ENCODE measurements at places on chromosomes 16 and 17.

- no peak for DNase-seq
Observed at GRCh38 chr16:10576390-10577304, 3.8 kb downstream of the EMP2 start.

DNA sequence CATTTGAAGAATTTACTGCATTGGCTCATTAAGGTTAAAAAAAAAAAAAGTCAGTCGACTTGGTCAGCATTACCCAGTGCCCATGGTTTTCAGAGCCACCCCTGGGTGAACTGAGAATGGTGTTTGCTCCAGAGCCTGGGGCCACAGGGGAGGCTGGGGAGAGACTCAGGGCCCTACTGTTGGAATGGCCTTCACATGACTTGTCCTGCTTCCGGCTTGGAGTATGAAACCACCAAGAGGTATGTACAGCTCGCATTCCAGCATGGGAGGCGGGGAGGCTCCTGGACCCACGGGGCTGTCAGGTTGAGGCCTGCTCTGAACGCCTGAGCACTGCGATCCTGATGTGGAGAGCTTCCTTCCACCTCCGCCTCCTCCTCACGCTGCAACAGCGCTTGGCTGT lies 36.8 kb downstream of the MSI2 start:
- no peak for DNase-seq

DNA sequence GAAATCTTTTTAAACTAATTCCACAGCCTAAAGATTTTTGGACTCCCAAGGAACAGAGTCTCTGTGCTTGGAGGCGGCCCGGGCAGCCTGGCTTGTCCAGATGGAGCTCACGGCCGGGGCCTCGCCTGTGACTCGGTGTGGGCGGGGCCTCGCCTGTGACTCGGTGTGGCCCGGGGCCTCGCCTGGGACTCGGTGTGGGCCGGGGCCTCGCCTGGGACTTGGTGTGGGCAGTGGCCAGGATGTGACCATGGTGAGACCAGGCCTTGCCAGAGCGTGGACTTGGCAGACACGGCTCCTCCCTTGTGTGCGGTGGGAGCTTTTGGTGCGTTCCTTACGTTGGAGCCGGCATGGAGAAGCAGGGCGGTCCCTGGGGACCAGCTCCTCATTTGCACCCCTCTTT lies 92.3 kb downstream of the METRNL start:
- no peak for DNase-seq

GRCh38 chr17:44807817-44808155 lies 22.3 kb downstream of the GJC1 start:
- no peak for DNase-seq

- DNase-seq, result no peak
Observed at GRCh38 chr16:86734543-86735460, 156.5 kb downstream of the FOXL1 start.

DNA sequence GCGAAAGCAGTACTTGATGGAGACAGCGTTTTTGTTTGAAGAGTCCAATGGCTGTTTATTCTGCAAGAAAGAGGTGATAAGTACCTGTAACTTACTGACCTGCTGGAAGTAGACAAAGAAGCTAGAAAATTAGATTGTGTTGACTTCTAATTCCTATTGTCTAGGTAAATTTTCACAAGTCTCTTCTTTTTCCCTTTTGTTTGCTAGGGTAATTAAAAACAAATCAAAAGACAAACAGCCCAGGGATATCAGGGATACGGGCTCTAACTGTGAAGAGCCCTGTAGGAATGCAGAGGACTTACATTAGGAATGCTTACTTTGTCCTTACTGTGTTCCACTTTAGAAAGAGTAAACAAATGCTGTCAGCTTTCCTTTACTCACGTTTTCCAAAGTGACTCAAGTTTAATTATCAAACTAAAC lies 7.0 kb downstream of the PSME3IP1 start:
- DNase-seq, result no peak

GRCh38 chr17:36498560-36499300 lies 12.2 kb downstream of the ZNHIT3 start:
- no peak for DNase-seq

- peak; percentile 73 for DNase-seq
Observed at GRCh38 chr16:89909777-89910716, 8.6 kb upstream of the MC1R start.

DNA sequence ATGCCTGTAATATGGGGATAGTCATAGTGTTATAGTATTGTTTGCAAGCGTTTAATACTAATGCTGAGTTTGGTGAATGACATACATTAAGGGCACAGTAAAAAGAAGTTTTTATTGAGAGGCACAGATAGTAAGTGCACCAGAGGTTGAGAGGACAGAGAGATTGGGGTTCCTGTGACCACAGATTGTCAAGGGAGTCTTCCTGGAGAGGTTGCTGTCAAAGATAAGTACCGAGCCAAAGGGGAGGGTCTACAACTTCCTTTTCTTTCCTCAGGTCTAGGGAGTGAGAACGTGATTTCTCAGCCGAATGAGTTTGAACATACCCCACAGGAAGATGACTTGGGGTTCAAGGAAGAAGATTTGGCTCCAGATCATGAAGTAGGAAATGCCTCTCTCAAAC lies 1.8 kb downstream of the ZNF48 start:
- no peak for DNase-seq

DNA sequence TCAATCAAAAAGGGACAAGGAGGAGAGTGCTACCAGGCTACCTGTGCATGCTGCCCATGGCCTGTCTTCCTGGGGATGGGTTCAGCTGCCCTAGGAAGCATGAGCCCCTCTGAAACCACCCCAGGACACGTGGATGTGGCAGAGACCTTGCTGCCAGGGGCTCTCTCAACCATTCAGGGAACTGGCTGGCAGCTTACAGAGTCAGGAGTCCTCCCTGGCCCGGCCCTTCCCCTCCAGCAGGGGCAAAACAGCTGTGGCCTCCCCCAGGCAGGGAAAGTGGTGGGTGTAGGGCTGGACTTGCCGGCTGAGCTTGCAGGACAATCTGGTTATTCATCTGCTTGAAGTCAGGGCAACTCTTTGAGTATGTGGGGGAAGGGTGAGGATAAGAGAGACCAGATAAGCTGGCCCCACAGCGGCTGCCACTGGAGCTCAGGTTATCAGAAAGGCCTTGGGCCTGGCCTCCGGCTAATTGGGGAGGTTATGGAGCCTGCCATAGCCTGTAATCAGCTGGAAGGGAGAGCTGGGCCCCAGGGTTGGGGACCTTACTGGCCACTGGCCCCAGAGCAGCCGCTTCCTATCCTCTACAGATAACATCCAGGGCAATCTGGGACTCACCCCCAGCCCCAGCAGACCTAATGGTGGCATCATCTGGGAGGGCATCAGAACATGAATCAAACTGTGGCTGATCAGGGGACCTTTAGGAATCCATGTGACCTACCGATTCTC lies 5.6 kb upstream of the TBX2 start:
- no peak for DNase-seq

- peak; percentile 77 for DNase-seq
Observed at GRCh38 chr17:50479522-50480141, 972 bp downstream of the RSAD1 start.

- no peak for DNase-seq
Observed at GRCh38 chr16:50473356-50473945, 74.7 kb upstream of the NKD1 start.

GRCh38 chr16:75262104-75262799 lies 10.8 kb upstream of the BCAR1 start:
- no peak for DNase-seq

GRCh38 chr16:57785385-57785784 lies 16.9 kb downstream of the KIFC3 start:
- no peak for DNase-seq

DNA sequence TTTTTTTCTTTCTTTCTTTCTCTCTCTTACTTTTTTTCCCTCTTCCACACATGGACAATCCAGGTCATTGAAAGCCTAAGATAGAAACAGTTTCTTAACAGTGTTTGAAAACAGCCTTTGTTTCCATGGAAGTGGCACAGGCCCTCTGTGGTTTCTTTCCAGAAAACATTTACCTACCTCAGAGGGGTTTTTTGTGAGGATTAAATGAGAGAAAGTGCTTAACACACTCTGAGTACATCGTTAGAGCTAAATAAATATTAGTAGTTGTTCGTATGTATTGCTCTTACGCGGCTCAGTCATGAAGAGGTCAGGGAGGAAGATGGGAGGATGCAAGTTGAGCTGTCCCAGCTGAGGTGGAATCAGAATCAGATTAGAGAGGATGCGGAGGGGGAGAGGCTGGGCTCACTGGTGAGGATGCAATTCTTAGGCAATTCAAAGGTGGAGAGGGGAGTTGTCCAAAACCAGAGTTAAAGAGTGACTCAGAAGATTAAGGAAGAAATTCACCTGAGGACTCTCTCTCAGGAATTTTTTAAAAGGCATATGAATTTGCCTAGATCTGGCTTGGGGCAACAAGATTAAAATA lies 345.4 kb downstream of the PMP22 start:
- DNase-seq, result no peak

DNA sequence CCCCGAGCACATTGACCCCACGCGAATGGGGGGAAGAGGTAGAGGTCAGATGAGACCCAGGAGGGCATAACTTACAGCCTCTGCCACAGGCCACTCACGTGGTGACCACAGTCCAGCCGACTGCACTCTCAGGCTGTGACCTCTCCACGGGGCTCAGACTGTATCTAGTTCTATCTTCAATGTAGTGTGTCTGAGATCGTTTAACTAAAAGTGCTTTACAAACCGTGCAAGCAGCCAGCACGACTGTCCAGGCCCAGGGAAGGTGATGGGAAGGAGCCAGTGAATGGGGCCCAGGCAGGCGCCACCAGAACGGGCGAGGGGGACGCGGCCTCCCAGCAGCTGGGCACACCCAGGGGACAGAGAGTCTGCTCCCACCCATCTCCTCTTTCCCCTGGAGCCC lies 108.6 kb downstream of the ANKRD11 start:
- no peak for DNase-seq

- no peak for DNase-seq
Observed at GRCh38 chr17:15456972-15457722, 10.3 kb downstream of the CDRT4 start.

- no peak for DNase-seq
Observed at GRCh38 chr17:64503341-64503740, 2.7 kb downstream of the DDX5 start.

GRCh38 chr16:80231888-80232287 lies 308.9 kb upstream of the DYNLRB2 start:
- no peak for DNase-seq

DNA sequence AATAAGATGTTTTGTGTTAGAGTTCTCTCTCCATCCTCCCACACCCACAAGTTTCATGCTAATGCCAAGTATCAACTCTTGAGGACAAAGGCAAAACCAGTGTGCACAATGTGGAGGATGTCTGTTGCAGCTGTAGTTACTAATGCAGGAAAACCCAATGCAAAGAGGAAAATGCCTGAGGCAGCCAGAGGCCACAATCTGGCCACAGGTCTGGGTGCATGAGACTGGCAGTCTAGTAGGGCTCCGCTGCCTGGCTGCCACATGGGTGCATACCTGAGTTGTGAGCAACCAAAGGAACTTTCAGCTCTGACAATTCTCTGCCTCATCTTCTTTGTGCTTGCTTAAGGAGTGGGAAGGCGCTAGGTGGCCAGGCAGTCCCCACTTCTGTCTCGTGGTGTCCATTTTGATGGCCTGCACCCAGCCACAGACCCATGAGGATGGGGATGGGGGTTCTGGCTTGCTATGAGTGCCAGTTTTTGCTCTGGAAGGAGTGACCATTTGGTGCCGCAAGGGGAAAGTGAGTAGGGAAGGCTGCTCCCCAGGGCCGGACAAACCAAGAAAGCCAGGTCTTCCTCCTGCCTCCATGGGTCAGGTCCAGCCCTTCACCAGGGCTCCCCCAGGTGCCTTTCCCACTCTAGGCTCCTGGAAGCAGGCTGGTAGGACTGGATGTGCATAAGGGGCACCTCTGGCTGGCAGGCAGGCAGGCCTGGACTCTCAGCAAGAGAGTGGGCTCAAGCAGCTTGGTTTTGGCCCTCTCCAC lies 4.2 kb upstream of the GFOD2 start:
- no peak for DNase-seq

GRCh38 chr17:79706931-79707850 lies 23.6 kb upstream of the ENPP7 start:
- no peak for DNase-seq

DNA sequence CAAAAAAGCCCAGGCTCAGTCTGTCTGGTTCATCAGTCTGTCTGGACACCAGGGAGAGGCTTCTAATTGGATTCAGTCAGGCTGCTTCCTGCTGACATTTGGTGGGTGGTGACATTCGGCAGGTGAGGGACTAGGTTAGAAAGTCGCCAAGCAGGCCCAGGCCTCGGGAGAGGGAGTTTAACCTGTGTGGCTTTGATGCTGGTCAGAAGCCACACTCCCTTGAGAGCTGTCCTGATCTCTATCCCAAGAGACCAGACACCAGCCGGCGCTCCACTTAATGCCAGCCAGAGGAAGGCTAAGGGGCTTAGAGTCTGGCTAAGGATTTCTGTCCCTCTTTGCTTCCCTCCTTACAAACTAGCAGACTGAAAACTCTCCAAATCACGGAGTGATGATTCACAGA lies 135.0 kb downstream of the GSG1L start:
- DNase-seq, result no peak

DNA sequence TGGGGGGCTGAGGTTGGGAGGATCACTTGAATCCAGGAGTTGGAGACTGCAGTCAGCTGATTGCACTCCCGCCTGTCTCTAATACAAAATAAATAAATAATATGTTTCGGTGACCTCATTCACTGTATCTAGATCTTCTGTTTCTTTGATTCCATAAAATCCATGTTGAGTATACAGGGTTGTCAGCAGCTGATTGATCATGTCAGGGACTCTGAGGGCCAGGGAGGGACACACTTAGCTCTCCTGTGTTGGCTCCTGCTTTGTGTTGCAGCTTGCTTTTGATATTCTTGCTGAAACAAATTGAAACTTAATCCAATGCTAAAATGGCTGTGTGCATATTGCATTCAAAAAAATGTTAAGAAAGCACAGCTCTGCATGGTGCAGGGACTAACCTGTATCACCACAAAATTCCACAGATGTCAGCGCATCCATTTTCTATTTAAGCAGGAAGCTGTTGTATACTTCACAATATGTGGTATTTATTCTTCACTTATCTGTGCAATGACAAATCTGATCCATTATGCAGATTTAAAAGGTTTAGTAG lies 454.5 kb downstream of the CDH11 start:
- no peak for DNase-seq

DNA sequence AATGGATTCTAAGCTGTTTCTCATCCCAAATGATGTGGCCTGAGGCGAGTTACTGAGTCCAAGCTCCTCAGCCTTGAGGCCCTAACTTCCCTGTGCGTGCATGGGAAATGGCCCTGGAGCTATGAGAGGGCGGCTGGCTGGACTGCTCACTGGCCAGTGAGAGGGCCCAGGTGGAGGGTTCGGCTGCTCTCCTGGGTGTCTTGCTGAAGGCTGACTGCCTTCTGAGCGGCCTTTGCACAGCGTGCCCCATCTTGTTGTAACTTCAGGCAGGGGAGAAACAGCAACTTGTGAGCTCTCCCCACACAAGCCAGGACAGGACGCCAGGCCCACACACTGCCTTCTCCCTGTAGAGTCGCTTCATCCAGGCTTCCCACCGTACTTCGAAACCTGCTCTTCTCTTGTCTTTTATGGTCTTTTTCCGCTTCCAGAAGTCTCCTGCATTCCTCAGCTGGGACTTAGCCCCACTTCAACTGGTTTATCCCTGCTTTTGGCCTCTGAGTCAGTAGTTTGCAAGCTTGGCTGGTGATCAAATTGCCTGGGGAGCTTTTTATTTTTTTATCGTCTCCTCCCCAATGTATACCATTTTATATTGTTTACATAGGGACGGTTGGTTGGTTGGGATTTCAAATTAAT lies 13.3 kb downstream of the CDH3 start:
- DNase-seq, result no peak
